Stimulated activated CD4-positive, alpha-beta T cell treated with anti-CD3 and anti-CD28 coated beads, Interleukin-2, amount 100 ng/mL, for 24 hours (primary cell): ENCODE measurements at places on chromosomes 6 and 20.

DNA sequence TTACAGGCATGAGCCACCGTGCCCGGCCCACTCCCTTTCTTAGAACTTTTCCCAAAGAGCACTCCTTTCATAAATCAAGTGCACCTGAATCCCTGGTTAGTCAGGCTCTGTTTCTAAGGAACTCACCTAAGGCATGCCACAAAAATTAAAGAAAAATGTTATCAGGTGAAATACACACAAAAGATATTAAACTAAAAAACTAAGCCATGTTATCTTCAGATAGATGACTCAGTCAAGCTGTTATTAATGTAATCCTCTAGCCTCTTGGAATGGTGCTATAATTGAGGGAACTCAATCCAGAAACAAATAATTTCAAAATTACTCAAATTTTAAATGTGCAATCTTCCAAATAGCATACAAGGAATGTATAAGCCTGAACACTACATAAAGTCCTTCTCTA, 83.0 kb downstream of the TENT5A start:
- DNase-seq = no peak

- DNase-seq = no peak
Observed at GRCh38 chr20:39638731-39639130, 676.6 kb downstream of the DHX35 start.

DNA sequence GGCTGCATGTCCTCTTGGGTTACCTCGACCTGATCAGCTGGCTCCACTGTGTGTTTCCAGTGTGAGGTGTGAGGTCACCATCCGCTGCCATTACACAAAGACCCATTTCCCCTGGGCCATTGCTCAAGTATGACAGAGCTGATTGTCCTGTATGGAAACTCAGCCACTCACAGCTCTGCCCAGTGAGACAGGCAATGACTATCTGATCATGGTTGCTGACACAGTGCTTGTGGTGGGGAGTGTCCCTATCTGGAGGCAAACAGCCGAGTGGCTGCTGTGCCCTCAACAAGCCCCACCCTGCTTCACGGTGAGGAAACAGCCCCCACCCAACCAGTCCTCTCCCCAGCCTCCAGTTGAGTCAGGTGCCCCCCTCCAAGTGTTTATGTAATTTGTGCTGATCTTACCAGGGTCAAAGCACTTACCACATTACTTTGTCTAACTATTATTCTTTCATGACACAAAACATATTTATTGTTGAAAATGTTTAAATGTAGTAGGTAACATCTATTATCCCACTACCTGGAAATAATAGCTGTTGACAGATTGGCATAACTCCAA, 11.7 kb upstream of the MAPK13 start:
- DNase-seq = peak; percentile 44

- DNase-seq = no peak
Observed at GRCh38 chr6:25601800-25602673, 50.0 kb upstream of the SCGN start.

- no peak for DNase-seq
Observed at GRCh38 chr6:132780770-132781371, 17.6 kb downstream of the SLC18B1 start.

- no peak for DNase-seq
Observed at GRCh38 chr6:22239261-22239921, 57.4 kb downstream of the PRL start.

DNA sequence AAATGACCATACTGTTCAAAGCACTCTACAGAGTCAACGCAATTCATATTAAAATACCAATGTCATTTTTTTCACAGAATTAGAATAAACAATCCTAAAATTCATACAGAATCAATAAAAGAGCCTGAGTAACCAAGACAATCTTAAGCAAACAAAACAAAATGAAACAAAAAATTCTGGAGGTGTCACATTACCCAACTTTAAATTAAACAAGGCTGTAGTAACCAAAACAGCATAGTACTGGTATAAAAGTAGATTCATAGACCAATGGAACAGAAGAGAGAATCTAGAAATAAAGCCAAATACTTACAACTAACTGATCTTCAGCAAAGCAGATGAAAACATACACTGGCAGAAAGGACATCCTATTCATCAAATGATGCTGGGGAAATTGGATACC, 346.9 kb upstream of the JAG1 start:
- DNase-seq = no peak

DNA sequence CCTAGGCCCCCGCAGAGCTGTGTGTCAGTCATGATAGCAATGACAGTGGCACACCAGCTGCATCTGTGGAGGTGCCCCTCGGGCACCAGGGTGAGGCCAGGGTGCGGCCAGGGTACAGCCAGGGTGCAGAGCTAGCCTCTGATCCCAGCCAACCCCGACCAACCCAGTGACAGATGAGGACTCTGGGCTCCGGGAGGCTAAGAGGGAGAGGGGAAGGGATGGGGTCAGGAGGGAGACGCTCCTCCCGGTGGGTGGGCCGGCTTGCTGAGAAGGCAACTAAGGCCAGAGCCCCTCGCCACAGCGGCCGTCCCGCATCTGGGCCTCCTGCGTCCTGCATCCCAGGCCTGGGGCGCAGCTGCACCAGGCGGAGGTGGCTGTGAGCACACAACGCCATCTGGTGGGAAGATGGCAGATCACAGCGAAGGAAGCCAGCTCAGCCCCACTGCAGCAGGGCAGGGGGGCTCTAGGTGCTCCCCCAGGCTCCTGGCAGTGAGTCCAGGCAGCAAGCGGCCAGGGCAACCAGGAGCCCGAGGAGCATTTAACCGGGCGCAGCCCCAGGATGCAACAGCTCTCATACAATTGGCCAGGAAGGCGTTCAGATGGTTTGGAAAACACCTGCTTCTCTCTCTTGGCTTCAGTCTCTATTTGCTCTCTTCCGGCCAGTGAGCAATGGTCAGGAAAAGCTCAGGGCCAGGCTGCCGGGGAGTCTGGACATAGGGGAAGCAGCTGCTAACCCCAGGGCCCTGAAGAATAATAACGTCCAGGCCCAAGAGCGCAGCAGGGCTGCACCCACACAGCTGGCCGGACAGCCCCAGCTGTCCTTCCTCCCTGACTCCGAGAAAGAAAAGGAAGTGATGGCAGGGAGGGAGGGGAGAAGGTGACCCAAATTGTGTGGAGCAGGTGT, 169.4 kb downstream of the TAF4 start:
- DNase-seq = peak; percentile 50

DNA sequence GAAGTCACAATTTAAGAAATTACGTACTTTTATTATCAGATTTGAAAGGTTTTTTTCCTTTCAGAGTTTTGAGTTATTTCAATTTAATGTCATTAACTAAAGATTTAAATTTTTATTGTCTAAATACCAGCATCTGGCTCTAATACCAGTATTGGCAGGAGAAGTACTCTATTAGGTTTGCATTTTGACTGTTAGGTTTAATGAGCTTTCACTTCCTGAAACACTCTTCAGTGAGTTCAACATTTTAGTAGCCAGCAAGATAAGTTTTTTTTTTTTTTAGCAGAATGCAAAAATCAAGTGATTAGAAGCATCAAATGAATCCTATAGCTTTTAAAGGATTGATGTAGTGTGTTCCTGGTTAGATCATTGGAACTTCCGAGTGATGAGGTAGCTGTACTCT, 34.0 kb upstream of the SCGN start:
- DNase-seq = no peak

GRCh38 chr6:22392711-22393110, 95.9 kb upstream of the PRL start:
- no peak for DNase-seq

GRCh38 chr6:153001767-153002612, 519 bp downstream of the MTRF1L start:
- no peak for DNase-seq

DNA sequence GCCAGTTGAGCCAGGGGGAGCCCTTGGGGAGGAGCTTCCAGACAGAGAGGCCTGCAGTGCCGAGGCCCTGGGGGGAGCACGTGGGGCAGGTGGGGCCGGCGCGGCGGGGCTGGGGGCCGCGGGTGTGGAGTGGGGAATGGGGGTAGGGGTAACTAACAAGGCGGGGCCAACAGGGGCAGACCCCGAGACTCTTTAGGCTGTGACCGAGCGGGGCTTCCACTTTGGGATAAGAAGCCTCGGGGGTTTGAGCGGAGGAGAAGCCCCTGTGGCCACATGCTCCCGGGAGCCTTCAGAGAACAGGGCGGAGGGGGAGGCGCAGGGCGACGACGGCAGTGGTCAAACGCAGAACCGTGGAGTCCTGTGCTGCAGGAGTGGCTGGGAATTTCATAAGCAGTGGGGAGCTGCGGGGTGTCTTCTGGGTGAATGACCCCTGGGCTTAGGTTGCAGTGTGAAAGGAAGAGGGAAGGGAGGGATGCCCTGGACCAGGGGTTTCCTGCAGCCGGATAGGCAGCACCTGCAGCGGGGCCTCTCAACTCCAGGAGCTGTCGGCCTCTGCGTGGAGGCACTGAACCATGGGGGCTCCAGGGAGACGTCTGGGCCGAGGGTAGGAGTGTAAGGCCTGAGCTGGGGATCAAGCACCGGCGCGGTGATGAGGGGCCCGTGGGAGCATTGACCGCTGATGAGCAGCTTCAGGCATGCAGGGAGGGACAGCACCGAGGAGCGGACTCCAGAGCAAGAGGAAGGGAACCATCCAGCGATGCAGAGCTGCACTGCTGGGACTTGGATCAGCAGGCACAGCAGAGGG, 121.0 kb downstream of the SYNDIG1 start:
- DNase-seq = no peak

GRCh38 chr6:70686548-70687133, 19.0 kb downstream of the SMAP1 start:
- DNase-seq = no peak

DNA sequence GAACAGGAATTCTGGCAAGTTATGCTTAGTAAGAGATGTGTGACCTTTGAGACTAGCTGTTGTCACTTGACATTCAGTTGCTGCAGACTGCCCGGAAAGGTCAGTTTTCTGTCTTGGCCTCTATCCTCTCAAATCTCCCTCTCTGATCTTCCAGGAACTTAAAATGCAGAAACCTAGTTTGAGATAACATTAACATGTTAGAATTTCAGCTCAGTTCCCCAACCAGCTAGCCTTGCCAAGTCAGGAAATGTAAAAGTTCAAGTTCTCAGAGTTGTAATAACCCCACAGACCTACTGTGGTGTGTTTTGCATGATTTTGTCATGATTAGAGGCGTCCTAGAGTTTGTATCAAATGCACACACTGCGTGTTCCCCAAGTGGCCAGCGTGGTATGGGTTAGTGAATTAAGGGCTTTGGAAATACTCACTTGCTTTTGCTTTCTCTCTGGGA, 46.6 kb downstream of the DUSP22 start:
- DNase-seq = no peak

- DNase-seq = no peak
Observed at GRCh38 chr6:134600671-134601070, 282.8 kb upstream of the SGK1 start.

- no peak for DNase-seq
Observed at GRCh38 chr20:39874049-39874893, 814.8 kb downstream of the MAFB start.

- DNase-seq = peak; percentile 54
Observed at GRCh38 chr6:2848851-2849250, 7.2 kb upstream of the SERPINB1 start.

DNA sequence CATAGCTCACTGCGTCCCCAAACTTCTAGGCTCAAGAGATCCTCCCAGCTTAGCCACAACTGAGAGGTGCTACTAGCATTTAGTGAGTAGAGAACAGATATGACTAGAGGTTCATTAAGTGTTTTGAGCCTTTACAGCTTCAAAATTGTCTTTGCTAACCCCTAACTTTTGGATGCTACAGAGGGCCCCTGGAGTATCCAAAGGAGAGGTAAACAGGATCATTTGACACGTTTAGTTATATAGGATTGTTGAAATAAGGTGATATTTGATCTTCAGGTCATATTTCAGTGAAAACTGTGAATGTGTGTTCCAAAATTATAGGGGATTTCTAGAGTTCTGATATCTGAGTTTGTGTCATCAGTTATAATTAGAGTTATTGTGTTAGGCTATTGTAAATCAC, 19.2 kb upstream of the HFE start:
- DNase-seq = no peak

DNA sequence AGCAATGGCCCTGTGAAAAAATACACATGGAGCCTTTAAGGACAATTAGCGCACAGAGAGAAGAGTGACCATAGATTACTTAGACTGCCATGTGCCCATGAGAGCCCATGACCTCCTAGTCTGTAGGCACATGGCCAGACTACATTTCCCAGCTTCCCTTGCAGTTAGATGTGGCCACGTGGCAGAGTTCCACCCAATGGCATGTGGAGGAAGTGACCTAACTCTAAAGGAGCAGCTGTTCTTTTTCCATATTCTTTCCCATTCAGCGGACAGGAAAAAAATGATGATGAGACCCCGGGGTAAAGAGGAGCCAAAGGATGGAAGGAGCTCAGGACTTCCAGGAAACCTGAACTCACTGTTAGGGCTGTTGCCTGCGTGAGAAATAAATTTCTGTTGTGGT, 116.6 kb downstream of the CBLN4 start:
- no peak for DNase-seq

- DNase-seq = no peak
Observed at GRCh38 chr6:508614-509013, 117.1 kb downstream of the IRF4 start.

DNA sequence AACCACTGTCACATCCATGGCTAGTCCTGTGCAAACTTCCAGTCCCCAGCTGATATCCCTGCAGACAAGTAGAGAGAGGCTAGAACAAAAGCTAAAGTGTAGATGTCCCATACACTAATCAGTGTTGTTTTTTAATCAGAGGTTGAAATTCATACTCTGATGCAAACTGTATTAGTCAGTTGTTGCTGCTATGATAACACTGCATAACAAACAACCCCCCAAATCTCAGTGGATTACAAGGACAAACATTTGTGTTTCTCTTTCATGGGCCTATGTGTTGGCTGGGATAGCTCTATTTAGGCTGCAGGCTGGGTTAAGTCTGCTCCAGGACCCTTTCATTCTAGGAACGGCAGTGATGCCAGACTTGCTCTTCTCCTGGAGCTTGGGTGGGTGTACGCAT, 26.8 kb downstream of the BNIP5 start:
- DNase-seq = no peak

DNA sequence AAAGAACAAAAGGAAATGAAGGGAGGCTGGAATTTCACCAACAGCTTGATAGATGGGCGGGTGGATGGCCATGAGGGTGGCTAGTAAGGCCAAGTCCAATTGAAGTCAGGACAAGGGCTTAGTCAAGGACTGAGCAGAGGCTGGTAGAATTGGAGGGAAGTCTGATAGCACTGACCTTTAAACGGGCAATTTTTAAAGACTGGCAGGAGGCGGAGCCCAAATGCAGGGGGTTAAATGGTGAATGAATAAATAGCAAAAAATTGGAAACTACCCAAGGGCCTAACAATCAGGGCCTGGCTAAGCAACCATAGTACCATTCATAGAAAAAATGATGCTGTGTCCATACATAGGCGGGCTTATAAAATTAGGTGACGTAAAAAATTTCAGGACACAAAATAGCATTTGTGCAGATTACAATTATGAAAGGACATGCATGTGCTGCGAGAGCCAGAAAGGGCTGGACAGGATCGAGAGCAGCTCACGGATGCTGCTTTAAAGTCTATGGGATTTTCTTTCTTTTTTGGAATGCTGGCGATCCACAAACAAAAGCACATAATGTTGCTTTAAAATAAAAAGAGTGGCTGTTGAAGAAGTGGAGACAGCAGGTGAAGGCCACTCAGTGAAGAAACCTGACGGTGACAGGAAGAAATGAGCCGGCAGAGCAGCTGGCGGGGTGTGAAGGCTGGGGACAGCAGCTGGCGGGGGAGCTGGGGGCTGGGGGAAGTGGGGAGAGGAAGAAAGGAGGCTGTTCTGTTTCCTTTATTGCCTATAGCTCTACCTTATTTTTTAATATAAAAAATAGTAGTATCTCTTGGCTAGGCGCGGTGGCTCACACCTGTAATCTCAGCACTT, 42.8 kb upstream of the TAF8 start:
- DNase-seq = peak; percentile 55

- DNase-seq = no peak
Observed at GRCh38 chr20:17559338-17559737, 10.5 kb upstream of the DSTN start.

GRCh38 chr20:17499041-17499440, 32.1 kb downstream of the BFSP1 start:
- DNase-seq = no peak
